Sigmoid colon (tissue), 7 donors: ENCODE measurements at places on chromosomes 7 and 10. TPM values are rescaled to one million over a fixed set of nuclear protein-coding genes. Genes with fewer than 3 reads are reported as not detected.

The CAMK1D gene
- 8.6 TPM for total RNA-seq

The RAB19 gene
- total RNA-seq = not detected

The FRMPD2 gene
- total RNA-seq = not detected

The FAM204A gene
- total RNA-seq = 45.1 TPM

The MAT1A gene
- total RNA-seq = not detected

The NUDT13 gene
- total RNA-seq = 5.4 TPM

The AS3MT gene
- total RNA-seq = 11.9 TPM

The ANKRD7 gene
- total RNA-seq = 2.9 TPM

- no peak for DNase-seq
These were observed 10.5 kb downstream of the TMEM273 start for GRCh38 chr10:49177391-49178355.

DNA sequence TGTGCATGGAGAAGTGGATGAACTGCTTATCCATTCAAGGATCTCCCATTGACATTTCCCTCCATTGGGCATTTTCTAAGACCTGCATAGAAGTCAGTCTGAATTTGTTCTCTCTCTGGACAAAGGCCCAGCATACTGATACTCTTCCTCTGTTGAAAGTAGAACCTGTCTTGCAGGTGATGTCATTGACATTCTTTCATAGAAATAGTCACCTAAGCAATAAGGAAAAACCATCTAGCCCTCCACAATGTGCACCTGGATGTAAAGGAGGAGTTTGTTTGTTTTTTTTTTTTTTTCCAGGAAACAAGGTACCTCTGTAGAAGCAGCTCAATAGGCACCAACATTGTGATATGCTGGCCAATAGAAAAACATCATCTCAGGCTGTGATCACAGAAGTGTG, 150.4 kb downstream of the DPY19L1 start:
- no peak for DNase-seq

DNA sequence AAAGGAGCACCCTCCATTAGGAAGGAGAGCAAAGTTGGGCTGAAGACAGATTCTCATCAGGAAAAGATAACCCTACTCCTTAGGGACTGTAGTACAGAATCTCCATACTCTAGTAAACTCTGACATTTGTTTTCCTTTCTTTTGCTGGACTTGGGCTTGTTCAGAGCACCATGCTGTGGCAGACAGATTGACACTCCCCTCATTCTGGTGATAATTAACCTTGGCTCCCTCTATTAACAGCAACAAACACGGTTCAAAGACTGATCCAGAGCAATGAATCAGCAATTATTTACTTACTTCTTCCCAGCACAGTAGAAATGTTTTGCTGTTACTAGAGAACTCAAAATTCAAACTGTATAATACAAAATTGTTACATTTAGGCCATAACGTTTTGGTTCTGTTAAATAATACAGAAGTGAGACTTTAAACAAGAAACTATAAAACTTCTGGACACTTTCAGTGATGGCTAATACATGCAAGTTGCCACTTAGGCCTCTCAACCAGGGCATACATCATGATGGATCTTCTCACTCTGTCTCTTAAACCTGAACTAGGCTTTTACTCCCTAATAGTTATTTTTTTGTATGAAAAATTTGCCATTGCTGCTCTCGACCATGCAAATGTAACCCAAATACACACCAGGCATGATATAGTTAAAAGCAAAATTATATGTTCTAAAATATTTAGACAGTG, 639.0 kb downstream of the IPMK start:
- no peak for DNase-seq

- DNase-seq = peak; percentile 94
These were observed at the start of gene RGS10 for GRCh38 chr10:119542357-119542987. Gene RGS10, minus strand, starts transcription at chr10:119542719. Its CDS starts 81 bp downstream, at chr10:119542638.

DNA sequence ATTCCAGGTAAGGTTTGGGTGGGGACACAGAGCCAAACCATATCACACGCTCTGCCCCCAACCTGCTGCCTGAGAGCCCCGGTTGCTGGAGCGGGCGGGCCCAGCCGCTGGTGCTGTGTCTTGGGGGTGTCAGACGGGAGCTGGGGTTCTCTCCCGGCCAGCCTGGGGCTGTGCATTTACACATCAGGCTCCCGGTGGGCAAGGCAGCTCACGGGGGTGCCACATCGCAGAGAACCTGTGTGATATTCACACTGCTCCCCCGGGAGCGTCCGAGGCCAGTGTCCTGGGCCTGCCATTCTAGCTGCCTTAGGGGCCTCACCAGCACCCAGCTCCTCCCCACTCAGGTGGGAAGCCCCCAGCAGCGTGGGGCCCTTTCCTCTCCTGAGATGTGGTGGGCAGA, 35.6 kb upstream of the ADGRA1 start:
- no peak for DNase-seq

GRCh38 chr10:34133406-34133805, 681.7 kb downstream of the PARD3 start:
- DNase-seq = no peak

GRCh38 chr10:124069341-124070264, 23.8 kb downstream of the CHST15 start:
- no peak for DNase-seq

DNA sequence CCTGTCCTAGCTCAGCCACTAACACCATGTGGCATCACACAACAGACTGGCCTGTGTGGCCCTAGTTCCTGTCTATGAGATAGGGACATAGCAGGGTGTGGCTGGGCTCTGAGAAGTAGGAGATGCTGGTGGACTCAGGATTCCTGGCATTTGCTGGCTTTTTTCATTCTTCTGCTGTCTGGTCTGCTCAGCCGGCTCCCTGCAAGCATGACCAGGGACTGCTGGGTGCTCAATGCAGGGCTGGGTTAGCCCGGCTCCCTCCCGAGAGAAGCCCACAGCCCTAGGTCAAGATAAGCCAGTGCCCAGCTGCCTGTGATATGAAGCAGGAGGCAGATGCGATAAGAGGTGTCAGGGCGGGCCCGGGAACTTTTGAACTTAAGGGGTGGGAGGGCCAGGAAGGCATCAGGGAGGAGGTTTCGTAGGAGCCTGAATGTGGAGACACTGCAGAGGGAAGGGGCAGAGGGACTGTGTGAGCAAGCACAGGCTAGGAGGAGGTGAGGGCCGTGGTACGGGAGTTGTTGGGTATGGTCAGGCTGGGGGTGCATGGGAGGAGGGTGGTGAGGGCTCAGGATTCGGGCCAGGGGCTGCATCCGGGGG, 3.5 kb downstream of the AQP1 start:
- no peak for DNase-seq

DNA sequence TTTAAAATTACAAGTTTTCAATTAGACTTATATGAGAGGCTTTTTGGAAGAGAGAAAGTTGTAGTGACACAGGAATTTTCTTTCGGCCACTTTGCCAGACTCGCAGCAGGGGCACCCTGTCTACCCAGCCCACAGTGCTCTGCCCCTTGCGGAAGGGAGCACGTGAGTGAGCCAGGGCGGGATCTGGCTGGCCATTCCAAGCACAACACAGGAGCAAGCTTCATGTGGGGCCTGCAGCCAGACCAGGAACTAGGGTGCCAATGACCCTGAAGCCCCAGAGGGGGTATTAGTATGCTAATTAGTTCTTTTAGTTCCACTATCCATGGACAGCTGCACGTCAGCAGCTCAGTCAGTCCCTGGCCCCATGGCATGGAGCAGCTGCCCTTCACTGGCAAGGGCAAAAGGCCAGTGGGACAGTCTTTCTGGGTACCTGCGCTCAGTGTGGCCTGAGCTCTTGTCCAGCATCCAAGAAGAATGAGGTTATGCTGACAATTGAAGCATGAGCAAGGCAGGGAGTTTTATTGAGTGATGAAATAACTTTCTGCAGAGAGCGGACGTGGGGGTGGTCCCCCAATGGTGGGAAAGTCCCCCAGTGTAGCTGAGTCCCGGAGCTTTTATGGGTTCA, 251.1 kb upstream of the CSTF2T start:
- DNase-seq = no peak

- DNase-seq = no peak
These were observed 47.3 kb downstream of the CREB3L2 start for GRCh38 chr7:137954614-137955013.

DNA sequence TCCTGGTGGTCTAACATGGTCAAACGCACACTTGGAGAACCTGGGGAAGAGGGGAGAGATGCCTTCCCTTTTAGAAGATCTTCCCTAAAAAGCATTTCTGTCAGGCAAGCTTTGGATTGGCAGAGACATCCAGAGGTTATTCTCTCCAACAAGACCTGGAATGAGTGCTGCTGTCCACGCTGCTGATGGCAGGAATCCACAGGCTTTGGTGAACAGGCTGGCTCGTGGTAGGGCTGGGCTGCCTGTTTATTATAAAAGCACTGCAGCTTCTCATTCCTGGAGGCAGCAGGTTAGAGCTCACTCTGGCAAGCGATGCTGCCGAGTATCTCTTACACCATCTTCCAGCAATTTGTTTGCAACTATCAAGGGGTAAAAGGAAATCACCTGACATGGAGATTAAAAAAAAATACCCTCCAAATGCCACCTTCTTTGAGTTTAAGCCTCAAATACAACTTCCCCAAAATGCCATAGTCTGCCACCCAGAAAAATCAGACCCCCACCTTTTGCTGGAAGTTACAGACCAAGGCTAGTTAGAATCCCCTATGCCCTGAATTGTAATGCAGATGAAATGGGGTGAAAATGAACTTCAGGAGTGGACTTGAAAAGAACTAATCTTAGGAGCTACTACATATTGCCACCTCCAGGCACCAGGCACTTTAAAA, 152.1 kb upstream of the KMT2E start:
- no peak for DNase-seq

GRCh38 chr7:117665368-117665767, 185.5 kb downstream of the CFTR start:
- DNase-seq = no peak

DNA sequence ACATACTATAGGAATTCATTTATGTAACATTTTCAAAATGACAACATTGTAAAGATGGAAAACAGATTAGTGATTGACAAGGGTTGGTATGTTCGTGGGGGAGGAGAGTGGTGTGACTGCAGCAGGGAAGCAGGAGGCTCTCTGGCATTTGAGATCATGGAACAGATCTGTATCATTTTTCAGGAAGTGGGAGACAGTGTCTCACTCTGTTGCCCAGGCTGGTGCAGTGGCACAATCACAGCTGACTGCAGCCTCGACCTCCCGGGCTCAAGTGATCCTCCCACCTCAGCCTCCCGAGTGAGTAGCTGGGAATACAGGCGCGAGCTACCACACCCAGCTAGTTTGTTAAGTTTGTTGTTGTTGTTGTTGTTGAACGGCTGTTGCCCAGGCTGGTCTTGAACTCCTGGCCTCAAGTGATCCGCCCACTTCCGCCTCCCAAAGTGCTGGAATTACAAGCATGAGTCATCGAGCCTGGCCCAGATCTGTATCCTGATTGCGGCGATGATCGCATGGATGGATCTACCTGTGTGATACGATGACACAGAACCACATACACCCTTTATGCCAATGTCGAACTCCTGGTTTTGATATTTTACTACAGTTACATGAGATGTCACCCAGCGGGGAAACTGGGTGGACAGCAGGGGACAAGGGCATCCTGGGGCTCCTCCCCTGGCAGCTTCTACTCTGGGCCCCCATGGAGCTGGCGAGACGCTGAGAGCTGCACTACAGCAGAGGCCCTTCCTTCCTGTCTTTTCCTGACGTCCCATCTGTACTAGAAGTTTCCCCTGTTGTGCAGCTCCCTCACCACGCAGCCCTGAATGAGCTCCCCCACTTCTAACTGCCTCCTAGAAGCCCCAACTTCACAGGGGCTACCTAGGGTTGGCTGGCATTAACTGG, 12.3 kb upstream of the CYTH3 start:
- DNase-seq = peak; percentile 56

DNA sequence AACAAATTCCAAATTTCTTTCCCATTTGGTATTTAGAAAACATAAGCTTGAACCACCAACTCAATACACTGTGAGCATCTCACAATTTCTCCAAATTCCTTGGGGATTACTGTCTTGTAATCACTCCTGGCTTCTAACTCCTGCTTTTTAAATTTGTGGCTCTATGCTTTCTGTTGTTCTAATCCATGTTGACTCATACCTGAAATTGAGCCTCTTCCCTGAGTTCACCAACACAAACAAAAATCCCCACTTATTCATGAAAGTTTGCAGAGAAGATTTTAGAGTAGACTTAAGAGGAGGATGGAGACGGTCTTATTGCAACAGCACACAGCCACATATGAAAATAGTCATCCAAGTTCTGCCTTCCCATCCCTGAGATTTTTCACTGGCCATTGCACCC, 252.5 kb downstream of the PTEN start:
- no peak for DNase-seq
